ENCODE measurements at places on chromosomes 5 and 9. TPM values are rescaled to one million over a fixed set of nuclear protein-coding genes. Genes with fewer than 3 reads are reported as not detected.

GRCh38 chr9:87601176-87601575 is 103.5 kb downstream of the DAPK1 start:
- no peak for DNase-seq

The HAPLN1 gene
- total RNA-seq, result not detected

- no peak for DNase-seq
These were observed 146.1 kb downstream of the CAAP1 start for GRCh38 chr9:26746357-26747072.

The MCTP1 gene
- 37.5 TPM for total RNA-seq

The FAM151B gene
- total RNA-seq, result 4.0 TPM

DNA sequence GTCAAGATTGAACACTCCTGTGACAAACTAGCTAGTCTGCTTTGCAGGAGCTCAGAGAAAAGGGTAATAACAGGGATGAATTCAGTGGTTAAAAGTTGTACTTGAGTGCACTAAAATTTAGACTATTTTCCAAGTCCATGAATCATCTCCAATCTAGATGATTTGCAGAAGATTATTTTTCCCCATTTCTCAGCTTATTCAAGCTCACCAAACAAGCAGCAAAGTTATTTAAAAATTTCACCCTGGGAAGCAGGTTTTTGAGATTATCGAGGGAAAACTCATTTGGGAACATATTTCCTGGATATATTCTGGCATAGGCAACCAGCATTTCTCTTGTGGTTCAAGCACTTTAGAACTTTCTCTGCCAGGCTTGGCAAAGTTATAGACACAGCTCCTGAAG is 311.4 kb downstream of the TLE1 start:
- DNase-seq, result no peak

The CBY3 gene
- total RNA-seq, result not detected

DNA sequence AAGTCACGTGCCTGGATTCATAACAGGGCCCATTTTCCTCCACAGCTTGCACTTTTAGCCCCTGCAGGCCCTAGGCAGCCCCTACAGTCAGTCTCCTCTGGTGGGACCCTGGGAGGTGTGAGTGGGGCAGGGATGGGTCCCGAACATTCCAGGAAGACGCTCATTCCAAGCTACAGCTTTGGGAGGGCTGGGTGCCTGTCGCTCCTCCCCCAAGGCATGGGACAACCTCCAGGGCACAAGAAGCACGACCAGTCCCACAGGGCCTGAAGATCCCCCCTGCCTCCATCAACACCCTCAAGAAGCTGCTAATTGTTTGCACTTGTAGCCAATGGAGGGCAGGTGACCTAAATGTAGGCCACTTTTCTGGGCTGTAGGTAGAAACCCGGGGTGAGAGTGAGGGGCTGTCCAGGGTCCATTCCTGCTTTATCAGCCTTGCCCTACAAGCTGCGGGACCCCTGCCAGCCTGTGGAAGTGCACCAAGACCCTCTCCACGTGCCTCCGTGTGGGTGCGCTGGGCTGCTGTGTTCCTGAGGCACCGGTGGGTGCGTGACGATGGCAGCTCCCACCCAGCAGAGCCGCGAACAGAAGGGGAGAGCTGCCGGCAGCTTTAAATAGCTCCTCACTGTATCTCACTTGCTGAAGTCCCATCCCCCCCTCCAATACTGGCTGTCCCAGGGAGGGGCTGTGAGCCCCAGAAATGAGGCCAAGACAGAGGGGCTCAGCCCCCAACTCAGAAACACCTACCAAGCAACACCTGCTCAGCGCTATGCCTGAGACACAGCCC is 91.9 kb upstream of the ARAP3 start:
- no peak for DNase-seq

- no peak for DNase-seq
These were observed 17.6 kb downstream of the GM2A start for GRCh38 chr5:151270599-151270998.

The SLC36A2 gene
- total RNA-seq, result not detected
